Kasumi-1 (cell line): ENCODE measurements at places on chromosomes 4 and X.

DNA sequence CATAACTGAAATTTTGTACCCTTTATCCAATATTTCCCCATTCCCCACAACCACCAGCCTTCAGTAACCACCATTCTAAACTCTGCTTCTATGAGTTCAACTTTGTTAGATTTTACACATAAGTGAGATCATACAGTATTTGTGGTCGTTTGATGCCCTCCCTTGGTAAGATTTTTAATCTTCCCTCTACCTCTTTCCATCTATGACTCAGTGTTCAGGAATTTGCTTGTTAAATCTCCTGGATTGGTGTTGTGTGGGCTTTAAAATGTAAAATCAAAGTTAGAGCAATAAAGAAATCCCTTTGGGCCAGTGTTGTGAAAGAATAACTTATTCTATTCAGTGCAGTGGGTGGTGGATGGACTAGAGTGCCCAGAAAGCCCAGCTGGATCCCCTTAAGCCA, 37.4 kb downstream of the SLC16A2 start:
- DNase-seq = no peak

DNA sequence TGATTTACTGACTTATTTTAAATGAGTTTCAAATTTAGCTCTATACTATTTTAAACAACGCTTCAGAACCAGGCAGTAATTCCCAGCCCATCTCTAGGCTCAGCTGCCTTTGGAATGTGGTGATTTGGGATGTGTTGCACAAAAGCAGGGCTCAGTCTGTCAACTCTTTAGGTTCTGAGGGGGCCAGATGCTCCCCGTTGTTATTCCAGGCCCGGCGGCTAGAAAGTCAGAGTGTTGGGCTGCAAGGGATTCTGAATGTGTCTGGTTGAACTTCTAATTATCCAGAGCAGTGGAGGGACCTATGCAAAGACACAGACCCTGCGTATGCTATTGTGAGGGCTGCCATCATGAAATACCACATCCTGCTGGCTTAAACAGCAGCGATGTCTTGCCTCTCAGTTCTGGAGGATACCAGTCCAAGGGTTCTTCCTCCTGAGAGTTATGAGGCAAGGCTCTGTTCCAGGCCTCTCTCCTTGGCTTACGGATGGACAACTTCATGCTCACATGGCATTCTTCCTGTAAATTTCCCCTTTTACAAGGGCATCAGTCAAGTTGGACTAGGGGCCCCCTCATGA, 123.2 kb upstream of the TRIM2 start:
- no peak for DNase-seq

- DNase-seq = peak; percentile 60
These were observed 126.1 kb downstream of the INPP4B start for GRCh38 chr4:142719854-142720541.

- DNase-seq = peak; percentile 29
These were observed 174.7 kb upstream of the GPRIN3 start for GRCh38 chr4:89482251-89482650.

- DNase-seq = peak; percentile 14
These were observed 133.6 kb upstream of the S100G start for GRCh38 chrX:16516232-16516876.

DNA sequence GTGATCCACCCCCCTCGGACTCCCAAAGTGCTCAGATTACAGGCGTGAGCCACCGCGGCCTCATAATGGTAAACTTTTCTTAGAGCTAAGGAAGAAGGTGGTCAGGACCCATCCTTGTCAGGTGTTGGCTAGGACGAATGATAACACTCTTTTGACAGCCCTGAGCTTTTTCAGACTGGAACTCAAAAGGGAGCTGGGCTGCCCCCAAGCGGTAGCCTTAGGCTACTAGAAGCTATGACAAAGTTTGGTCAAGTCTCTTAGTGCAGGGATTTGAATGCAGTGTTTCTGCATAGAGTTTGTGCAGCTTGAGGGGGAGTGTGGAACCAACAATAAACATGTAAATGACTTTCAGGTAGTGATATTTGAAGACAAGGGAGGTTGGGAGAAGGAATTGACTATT, 11.8 kb upstream of the HSD17B10 start:
- peak; percentile 49 for DNase-seq

- no peak for DNase-seq
These were observed 256.8 kb upstream of the CXXC4 start for GRCh38 chr4:104751468-104751867.

DNA sequence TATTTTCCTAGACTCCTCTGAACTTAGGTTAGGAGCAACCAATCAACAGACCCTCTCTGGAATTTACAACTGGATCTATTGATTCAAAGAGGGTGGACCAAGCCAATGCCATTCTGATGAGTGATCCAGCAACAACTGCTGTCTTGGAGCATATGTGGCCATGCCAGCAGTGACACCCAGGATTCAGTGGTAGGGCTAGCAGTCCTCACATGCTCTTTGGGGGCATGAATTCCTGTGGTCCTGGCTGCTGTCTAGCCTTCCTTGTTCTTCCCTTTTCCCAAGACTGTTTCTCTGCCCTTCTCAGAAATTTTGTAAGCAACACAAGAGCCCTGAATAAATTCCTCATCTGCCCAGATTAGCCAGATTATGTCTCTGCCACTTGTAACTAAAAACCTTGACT, 61.5 kb upstream of the GATB start:
- no peak for DNase-seq

DNA sequence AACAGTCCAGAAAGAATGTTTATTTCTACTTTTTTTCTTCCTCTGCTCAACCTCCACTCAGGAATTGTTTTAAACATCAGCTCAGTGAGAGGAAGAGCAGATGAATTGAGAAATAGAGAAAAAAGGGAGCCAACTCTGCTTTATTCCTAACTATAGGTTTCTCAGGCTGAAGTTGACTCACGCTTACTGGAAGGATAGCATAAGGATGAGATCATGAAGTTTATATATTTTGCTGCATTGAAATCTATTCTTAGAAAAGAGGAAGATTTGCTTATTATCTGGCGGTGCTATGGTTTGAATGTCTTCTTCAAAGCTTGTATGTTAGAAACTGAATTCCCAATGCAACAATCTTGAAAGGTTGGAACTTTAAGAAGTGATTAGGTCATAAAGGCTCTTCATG, 1673.4 kb upstream of the PCDH7 start:
- no peak for DNase-seq

- DNase-seq = peak; percentile 81
These were observed 2.4 kb downstream of the RNF175 start for GRCh38 chr4:153757407-153757806.

- no peak for DNase-seq
These were observed 30.4 kb upstream of the LAMP2 start for GRCh38 chrX:120499301-120500072.

DNA sequence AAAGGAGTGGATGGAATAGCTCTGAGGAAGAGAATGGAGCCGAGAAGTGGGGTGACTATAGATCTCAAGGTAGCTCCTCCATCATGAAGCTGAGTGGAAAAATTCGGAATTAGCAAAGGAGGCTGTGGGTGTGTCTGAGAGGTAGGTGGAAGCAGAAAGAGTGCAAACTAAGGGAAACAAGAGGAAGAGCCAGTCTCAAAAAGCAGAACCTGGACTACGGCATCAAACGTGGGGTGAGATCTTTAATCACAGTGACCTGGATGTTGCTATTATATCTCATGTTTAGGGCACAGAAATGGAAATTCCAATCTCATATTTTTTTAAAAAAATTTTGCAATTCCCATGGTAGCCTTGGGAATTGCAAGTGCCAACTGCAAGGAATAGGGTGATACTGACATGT, 162.5 kb upstream of the RASGEF1B start:
- no peak for DNase-seq

DNA sequence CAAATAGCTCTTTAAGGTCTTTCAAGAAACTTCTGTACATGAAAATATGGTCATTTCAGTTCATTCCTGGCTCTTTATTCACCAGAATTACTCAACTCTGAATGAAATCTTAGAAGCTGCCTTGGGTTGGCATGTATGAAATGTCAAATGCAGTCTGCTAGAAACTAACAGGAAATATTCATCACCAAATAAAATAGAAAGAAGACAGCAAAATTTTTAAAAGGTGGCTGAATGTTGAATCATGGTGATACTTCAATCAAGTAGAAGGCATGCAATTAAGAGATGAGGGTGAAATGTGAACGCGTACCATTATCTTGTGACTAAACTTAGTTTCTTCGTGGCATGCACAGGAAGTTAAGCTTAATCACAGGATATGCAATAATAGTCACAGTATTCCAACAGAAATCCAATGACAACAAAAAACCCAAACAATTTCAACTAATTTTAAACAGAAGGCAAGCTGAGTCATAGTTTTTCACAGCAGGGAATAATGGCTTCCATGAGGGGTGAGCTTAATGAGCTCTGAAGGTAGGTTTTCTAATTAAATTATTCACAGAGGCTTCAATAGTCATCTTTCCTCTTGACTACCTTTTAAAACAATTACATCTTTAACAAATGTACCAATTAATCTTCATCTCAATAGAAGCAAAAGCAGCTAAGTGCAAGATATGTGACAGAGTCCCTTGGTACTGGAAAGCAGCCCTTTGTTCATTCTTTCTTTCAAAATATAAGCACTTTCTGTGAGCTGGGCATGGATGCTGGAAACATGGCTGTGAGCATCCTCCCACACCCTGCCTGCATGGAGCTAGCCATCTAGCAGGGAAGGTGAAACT, 44.5 kb downstream of the SCFD2 start:
- peak; percentile 78 for DNase-seq

DNA sequence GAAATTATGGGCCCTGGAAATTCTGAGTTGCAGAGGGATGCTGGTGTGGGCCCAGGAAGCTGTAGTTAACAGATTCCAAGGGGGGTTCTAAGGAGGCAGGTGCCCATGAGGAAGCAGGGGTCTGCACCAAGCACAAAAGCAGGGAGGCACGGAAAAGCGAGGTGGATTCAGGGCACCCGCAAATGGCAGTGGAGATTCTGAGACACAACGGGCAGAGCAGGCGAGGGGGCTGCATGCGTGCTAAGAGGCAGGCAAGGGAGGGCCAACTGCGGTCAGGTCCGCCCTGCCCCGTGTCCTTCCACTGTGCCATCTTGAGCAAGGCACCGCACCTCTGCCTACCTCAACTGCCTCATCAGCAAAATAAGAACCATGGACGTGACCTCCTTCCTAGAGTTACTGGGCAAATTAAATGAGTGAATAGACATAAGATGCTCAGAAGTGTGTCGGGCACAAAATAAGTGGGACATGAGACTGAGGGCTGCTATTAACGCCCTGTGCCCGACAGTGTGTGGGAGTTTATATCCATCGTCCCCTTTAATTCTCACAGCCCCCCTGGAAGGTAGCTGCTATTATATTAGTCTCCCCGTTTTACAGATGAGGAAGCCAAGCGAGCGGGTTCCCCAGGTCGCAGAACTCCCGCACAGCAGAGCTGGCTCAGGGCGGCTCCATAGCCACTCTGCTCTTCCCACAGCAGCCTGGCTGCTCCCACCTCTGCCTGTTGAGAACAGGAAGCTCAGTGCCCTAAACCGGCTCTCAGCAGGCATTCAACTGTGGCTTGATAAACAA, 67.6 kb downstream of the PPP2R2C start:
- no peak for DNase-seq

GRCh38 chr4:94406668-94407437, 44.9 kb upstream of the PDLIM5 start:
- DNase-seq = peak; percentile 92

- DNase-seq = peak; percentile 6
These were observed 122.5 kb downstream of the PTTG2 start for GRCh38 chr4:38082424-38083385.

- no peak for DNase-seq
These were observed 441.0 kb downstream of the GPM6A start for GRCh38 chr4:175371091-175371490.

DNA sequence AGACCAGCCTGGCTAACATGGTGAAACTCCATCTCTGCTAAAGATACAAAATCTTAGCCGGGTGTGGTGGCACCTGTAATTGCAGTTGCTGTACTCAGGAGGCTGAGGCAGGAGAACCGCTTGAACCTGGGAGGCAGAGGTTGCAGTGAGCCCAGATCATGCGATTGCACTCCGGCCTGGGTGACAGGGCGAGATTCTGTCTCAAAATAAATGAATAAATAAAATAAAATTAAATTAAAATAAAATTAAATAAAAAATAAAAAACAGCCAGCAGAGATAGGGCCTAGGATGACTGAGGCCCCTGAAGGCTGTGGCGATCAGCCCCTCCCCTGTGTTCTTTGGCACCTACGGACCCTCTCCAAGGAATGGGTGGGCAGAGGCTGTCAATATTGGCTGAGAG, 22.8 kb upstream of the IL3RA start:
- DNase-seq = no peak

DNA sequence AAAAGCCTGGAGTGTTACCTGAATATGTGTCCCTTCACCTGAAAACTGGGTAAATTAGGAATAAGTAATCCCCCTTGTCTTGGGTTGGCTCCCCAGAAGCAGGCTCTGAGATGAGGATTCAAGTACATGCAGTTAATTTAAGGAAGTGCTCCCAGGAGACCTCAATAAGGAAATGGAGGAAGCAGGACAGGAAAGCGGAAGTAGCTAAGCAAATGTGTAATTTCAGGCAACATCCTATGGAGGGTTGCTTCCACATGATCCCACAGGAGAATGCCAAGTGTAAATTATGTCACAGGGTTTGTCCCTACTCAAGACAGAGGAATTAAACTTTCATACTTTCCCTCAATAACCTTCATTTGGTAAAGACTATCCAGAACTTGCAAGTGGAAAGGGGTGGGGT, 48.1 kb upstream of the ARHGEF6 start:
- peak; percentile 55 for DNase-seq

GRCh38 chr4:152881974-152882373, 54.1 kb upstream of the FHDC1 start:
- DNase-seq = no peak

DNA sequence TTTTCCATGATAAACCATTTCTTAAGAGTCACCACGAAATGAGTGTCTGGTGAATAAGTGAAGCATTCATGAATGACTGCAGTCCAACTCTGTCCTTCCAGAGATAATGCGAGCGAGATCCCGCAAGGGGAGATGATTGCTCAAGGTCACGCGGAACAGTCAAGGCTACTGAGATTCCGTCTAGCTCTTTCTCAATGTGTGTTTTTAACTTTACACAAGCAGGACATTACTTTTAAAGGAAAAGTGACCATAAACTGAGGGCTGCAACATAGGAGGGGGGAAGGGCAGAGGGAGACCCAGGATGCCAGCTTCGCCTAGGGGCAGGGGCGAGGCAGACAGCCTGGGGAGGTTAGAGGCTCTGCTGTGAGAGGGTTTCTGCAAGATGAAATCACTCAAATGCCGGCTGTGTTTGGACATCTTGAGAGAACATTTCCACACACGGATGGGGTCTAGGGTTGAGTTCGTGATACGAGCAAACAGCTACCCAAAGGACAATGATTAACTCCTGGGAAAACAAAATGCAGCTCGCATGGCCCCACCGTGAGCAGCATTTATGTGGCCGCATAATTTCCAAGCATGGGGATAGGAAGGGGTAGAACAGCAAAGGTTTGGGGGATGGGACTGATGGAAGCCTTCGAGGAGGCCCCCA, 23.8 kb upstream of the CCNQ start:
- no peak for DNase-seq

GRCh38 chr4:54550395-54551171, 107.2 kb upstream of the KIT start:
- no peak for DNase-seq

- no peak for DNase-seq
These were observed 204.2 kb upstream of the GPRIN3 start for GRCh38 chr4:89511776-89512175.
